ENCODE measurements at places on chromosomes 5 and 9.
A peak's percentile ranks its signal among the peaks of the same experiment; 100 is the strongest.

DNA sequence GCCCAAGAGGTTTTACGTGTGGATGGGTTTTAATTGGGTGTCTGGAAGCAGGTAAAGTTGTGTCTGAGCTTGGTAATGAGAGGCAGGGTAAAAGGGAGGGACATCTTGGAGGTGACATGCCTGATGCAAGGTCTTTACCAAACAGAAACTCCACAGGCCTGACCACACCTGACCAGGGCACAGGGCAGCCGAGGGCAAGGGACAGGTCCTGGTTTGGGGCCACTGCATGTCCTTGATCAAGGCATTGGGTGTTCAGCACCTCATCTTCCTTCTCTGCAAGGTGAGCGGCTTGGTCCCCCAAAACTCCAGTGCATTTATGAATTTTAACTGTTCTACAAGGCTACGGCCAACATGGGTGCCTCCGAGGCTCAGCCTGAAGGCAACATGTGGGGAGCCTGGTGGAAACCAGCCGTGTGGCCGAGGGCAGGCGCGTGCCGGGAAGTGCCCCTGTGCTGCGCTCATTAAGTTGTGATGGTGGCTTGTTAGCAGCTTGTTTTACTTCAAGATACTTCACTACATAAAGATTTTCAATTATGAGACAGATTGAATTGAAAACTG, 30.7 kb upstream of the LPCAT1 start:
- DNase-seq, result no peak

DNA sequence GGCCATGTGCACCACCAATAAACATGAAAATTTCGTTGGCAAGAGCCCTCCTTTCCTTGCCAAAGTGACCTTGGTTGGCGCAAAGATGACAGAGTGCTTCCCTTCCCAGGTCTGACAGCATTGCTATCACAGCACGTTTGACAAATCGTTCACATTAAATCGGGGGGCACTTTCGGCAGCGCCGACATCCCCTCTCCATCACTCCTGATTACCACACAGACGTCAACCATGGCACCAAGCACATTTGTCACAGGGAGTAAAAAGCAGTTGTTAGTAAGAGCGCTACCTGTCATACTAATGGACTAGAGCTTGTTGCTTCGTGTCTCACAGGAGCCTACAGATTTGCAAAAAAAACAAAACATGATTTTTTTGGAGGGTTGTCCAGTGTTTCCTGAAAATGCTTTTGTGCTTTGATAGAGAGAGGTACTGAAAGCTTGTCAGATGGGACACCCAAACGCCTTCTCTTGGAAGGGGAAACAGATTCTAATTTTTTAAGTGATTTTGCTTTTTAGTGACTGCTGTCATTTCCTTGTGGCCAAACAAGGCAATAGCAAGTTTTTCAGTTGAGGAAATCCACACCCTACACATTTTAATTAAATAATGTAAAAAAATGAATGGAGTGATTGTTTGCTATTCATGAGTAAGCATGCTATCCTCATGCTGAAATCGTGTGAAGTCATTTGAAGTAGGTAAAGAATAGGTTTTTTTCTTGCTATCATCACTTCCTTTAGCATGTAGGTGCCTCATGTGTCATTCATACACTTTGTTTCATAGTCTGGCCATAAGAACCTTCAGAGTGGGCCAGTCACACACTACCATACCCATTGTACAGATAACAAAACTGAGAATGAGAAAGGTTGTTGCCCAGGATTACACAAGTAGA, 682.8 kb upstream of the WWC1 start:
- DNase-seq, result no peak

DNA sequence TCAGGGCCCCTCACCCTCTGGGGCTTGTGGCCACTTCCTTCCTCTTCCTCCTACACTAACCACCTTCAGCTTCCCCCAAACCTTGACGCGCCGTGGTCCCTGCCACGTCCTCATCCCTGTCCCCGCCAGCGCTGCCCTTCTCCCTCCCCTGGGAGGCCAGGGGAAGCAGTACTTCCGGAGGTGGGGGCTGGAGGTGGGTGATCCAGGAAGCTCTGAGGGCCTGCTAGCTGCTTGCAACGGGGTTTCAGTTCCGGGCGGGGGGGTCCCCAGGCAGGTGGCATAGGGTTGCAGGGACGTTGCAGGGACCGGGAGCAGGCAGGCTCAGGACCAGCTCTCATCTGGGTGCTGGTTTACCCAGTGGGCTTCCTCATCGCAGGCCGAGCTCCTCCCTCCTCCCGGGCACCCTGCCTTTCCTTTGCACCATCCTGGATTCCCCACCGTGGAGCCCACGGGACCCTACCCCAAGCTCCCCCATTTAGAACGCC, 70.0 kb downstream of the RXRA start:
- no peak for DNase-seq

DNA sequence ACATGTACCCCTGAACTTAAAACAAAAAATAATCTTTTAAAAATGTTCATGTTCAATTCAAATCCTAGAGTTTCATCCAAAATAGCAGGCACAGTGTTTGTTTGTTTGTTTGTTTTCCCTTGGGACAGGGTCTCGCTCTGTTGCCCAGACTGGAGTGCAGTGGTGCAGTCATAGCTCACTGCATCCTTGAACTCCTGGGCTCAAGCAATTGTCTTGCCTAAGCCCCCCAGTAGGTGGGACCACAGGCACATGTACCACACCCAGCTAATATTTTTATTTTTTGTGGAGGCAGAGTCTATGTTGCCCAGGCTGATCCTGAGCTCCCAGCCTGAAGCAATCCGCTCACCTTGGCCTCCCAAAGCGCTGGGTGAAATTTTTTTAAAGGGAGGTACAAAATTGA, 5.0 kb upstream of the POLR1E start:
- no peak for DNase-seq

GRCh38 chr9:19431361-19432171, 22.8 kb downstream of the ACER2 start:
- DNase-seq, result no peak

DNA sequence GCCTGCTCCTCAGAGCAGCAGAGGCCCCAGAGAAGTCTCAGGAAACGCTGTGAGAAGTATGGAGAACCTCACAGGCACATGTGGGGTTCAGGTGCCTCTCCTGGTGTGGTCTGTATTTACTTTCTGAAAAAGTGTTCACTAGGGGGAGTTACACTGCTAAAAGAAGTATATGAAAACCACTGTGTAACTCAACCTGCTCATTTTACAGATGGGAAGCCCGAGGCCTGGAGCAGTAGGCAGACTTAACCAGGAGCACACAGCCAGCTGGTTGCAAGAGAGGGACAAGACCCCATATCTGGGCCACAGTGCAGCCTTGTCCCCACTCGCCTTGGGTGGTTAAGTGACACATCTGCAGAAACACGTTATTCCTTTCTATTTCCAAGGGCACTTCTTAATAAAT, 112.8 kb upstream of the SAP30L start:
- no peak for DNase-seq

GRCh38 chr5:134018154-134018985, 13.6 kb upstream of the VDAC1 start:
- no peak for DNase-seq

DNA sequence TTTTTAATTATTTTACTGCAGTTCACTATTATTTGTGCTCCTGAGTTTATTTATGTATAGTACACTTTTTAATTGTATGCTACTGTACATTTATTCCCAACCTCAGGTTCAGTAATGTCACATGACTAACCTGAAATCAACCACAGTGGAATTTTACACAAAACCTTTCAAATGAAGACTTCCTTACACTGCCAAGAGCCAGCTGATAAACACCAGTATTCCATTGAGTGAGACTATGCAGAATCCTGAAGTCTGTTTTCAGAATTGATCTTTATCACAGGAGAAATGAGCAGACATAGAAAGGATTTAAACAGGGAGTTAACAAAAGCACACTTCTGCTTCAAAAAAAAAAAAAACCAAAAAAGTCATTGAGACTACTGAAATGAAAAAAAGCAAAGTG, 219.5 kb downstream of the PRR16 start:
- no peak for DNase-seq

DNA sequence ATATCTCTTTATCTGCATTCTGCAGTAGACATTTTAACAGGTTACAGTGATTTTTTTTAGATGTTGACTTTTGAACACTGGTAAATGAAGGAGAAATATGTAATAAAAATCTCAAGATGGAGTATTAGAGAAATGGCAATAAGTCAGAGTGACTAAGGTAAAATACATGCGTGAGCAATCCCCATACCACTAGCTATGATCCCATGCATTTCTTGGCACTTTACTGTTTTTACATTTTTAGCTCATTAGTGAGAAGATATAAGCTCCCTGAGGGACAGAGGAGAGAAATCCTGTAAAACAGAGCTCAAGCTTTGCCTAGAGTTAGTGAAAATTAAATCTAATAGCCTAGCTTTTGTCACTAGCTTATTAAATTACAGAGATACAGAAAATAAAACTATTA, 181.9 kb upstream of the TRPM3 start:
- DNase-seq, result no peak

- DNase-seq, result no peak
These were observed 133.0 kb upstream of the TUT7 start for GRCh38 chr9:86486891-86487837.

DNA sequence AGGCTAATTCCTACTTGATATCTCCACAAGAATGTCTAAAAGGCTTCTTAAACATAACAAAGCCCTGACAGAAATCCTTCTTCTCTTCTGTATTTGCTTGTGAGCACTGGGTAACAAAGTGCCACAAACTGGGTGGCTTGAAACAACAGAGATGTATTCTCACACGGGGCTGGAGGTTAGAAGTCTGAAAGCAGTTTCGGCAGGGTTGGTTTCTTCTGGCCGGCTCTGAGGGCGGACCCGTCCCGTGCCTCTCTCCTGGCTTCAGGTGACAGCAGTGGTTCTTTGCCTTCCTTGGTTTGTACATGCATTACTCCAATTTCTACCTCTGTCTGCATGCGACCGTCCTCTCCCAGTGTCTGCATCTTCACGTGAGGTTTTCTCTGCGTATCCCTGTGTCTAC, 14.0 kb upstream of the TRAF1 start:
- DNase-seq, result no peak

DNA sequence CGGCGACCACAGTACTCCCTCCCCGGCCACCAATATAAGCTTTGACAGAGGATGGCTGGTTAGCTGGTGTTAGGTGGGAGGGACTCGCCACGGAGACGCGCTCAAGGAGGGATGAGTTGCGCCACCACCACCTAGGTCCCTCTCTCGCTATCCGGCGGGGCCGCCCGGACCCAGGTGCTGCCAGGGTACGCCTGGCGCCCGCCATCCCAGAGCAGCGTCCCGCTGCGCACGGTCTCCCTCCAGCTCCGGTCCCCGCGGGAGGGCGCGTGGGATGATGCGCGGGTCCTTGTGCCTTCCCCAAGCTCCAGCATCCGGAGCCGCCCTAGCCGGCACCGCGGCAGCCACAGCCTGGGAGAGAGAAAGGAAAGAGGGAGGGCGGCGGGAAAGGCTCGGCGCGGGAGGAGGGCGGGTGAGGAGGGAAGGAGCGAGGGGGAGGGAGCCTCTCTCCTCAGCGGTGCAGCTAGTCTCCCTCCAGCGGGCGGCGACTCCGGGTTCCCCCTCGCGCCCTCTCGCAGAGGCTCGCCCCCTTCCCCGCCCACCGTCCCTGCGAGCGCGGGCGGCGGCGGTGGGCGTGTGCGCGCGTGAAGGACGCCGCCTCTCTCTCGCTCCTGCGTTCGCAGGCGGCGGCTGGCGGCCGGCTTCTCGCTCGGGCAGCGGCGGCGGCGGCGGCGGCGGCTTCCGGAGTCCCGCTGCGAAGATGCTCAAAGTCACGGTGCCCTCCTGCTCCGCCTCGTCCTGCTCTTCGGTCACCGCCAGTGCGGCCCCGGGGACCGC, at the start of gene CAMK4:
CAMK4 (plus strand) TSS at position 598 of the 774 bp plus-strand sequence; CDS start at position 698, 100 bp downstream.
- DNase-seq, result peak; percentile 63

GRCh38 chr9:90832261-90832660, 30.6 kb downstream of the SYK start:
- no peak for DNase-seq
